ENCODE measurements at places on chromosomes 12 and 14. TPM values are rescaled to one million over a fixed set of nuclear protein-coding genes. Genes with fewer than 3 reads are reported as not detected.

DNA sequence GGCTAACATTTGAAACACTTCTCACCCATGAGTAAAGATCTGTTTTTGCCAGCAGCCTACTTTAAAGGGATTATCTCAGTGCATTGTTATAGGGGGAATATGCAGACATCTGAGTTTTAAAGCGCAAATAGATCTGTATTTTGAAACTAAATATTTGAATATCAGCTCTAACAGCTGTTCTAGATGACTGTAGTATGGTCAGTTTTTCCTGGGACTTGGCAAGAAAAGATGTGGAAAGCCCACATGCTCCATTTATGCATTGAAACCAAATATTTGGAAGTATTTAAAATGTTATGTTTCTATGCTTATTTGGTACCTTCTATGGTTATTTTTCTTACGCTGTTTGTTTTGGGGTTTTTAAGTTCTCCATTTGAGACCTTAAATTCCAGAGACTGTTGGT is 41.7 kb downstream of the RIC8B start:
- no peak for DNase-seq
- no peak overlapping the region for H3K27ac ChIP-seq

- H3K27me3 ChIP-seq = no peaks in the 10 kb centered on the region
- peaks cover 36% of the 10 kb centered on the region for H3K4me1 ChIP-seq
- DNase-seq = peak; percentile 60
These were observed 913.5 kb downstream of the VRK1 start for GRCh38 chr14:97710726-97711125.

DNA sequence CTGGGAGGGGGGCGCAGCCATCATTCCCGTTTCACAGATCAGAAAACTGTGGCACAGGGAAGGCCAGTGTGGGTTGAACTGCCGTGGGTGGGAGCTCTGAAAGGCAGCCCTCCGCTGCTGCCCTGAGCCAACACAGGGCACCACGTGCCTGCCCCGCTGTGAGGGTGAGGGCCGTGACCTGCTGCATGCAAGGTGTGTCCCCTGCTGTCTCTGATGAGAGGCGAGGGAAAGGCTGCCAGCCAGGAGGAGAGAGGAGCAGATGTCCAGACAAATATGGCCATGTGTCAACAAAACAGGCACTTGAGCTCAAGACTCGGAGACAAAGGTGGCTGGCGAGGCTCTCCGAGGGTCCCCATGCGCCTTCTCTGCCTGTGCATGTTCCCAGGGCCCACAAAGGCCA is 108.8 kb downstream of the RBM19 start:
- H3K27ac ChIP-seq = no peak overlapping the region
- DNase-seq = no peak
- no peak overlapping the region for H3K4me3 ChIP-seq
- H3K27me3 ChIP-seq = no peaks in the 10 kb centered on the region
- H3K4me1 ChIP-seq = no peaks in the 10 kb centered on the region

- peak; percentile 34 for DNase-seq
- H3K4me1 ChIP-seq = no peaks in the 10 kb centered on the region
- no peaks in the 10 kb centered on the region for H3K36me3 ChIP-seq
These were observed 1007.0 kb upstream of the LRFN5 start for GRCh38 chr14:40599725-40600124.

ALG10B gene
- total RNA-seq = 9.4 TPM

DNA sequence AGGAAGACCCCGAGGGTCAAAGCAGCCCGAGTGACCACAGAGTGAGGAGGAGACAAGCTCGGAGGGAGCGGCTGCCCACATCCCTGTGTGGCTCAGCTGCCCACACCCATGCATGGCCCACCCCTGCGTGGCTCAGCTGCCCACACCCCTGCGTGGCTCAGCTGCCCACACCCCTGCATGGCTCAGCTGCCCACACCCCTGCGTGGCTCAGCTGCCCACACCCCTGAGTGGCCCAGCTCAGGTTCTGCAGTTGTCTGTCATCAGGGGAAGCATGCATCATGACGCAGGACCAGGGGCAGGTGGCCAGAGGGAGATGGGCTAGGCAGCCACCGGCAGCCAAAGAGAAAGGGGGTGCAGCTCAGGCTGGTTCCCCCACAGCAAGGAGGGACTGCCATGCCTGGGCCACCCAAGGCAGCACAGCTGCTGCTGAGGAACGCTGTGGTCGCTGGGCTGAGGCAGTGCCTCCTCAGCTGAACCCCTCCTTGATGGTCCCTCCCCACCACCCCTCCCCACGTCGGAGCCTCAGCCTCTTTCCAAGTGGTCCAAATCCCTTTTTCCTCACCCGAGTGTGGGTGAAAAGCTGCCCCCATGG is 33.3 kb upstream of the NUDT14 start:
- no peak overlapping the region for H3K27ac ChIP-seq
- no peak overlapping the region for H3K4me3 ChIP-seq
- H3K27me3 ChIP-seq = no peaks in the 10 kb centered on the region
- H3K36me3 ChIP-seq = no peaks in the 10 kb centered on the region
- H3K4me1 ChIP-seq = no peaks in the 10 kb centered on the region

FBXW8 gene
- 12.1 TPM for total RNA-seq

PAWR gene
- total RNA-seq = 141 TPM

ARHGDIB gene
- 10.4 TPM for total RNA-seq

GRCh38 chr14:100472094-100472455 is 115.1 kb downstream of the BEGAIN start:
- no peaks in the 10 kb centered on the region for H3K36me3 ChIP-seq
- no peak overlapping the region for H3K4me3 ChIP-seq
- H3K27ac ChIP-seq = peak overlapping the region; percentile 44
- H3K4me1 ChIP-seq = peaks cover 36% of the 10 kb centered on the region
- no peak for DNase-seq

GRCh38 chr14:104219731-104220214 is 81.4 kb downstream of the KIF26A start:
- H3K36me3 ChIP-seq = no peaks in the 10 kb centered on the region
- no peak for DNase-seq
- H3K4me1 ChIP-seq = no peaks in the 10 kb centered on the region
- no peak overlapping the region for H3K4me3 ChIP-seq
- H3K27ac ChIP-seq = no peak overlapping the region
- H3K27me3 ChIP-seq = peaks cover 35% of the 10 kb centered on the region

DNA sequence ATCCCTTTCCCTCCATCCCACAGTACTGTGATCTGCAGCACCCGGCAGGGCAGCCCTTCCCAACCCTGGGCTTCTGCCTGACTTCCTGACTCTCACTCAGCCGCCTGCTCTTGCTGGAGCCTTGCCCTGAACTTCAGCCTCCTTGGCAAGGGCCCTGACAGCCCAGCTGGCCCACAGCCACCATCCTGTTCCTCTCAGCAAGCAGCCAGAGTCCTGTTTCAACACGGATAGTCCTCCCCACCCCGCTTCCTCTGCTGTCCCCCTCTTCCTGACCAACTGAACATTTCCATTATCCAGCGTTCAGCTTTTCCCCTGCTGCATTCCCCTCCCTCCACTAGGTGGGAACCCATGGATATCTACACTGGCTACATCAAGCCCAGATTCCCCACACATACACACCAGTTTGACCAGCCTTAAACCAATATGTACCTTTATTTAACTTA is 74.0 kb upstream of the MDM1 start:
- H3K4me1 ChIP-seq = peaks cover 23% of the 10 kb centered on the region
- H3K36me3 ChIP-seq = no peaks in the 10 kb centered on the region
- DNase-seq = peak; percentile 75
- H3K4me3 ChIP-seq = no peak overlapping the region
- no peaks in the 10 kb centered on the region for H3K27me3 ChIP-seq

DNA sequence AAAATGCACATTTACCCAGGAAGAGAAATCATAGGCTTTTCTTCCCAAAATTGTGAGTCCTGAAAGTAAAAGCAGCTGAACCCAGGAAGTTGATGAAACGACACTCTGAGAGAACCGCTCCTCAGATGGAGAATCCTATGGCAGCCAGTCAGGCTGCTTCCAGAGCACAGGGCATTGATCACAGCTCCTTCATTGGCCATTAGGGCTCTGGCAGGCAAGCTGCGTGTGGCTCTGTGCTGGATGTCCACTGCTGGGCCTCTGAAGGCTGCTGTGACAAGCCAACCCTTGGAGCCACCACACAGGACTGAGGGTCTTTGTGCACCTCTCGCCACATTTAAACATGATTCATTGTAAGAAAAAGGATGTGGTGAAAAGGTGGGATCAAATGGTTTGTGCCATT is 89.4 kb downstream of the EXOC5 start:
- peaks cover 93% of the 10 kb centered on the region for H3K27me3 ChIP-seq
- no peaks in the 10 kb centered on the region for H3K36me3 ChIP-seq
- H3K4me3 ChIP-seq = no peak overlapping the region
- no peak for DNase-seq
- H3K27ac ChIP-seq = no peak overlapping the region

MYO1A gene
- total RNA-seq = not detected

DNA sequence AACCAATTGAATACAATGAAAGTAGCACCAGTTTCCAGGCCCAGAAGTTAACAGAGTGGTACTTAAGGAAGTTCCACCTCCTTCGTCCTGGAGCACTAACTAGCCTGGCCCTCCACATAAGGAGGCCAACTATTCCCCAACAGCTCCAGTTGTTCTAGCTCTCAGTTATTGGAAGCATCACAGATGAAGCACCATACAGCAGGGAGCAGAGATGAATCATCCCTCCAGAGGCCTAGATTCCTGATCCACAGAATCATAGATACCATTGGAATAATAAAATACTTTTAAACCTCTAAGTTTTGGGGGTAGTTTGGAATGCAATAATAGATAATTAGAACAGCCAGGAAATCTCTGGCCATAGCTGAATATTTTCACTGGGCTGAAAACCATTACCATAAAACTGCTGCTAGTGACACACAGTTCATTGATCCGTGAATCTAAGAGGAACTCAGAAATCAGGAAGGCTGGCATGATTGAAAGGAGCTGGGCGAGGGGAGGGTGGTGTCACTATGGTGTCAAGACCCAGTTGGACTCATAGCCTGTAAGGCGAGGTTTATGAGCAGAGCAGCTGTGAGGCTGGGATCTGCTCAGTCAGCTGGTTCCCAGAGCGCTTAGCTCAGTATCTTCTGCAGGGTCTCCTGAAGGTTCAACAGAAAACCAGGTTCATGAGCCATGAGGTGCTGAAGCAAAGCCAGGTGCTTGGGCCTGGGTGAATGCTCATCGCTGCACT is 371.4 kb upstream of the TMTC1 start:
- no peak overlapping the region for H3K4me3 ChIP-seq
- H3K27ac ChIP-seq = no peak overlapping the region
- H3K36me3 ChIP-seq = no peaks in the 10 kb centered on the region
- no peak for DNase-seq
- H3K27me3 ChIP-seq = no peaks in the 10 kb centered on the region

GRCh38 chr12:84807249-84807648 is 105.3 kb downstream of the SLC6A15 start:
- peak overlapping the region; percentile 54 for H3K27ac ChIP-seq
- DNase-seq = peak; percentile 74

DNA sequence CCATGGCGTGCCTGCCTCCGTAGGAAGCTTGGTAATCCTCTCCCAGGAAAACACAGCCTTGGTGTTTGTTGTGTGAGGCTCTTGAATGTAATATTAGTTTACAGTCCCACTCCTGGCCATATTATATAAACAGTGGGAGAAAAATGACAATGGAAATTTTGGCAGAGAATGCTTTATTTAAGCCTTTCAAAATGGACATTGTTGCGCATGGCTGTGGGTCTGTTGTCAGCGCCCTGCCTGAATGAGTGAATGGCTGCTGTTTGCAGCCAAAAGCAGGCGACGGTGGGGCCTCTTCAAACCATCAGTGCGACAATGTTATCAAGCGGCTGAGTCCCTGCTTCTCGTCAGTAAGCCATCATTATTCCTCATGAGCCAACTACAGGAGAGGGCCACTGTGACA is 201.8 kb upstream of the RMST start:
- H3K27me3 ChIP-seq = peaks cover 13% of the 10 kb centered on the region
- H3K27ac ChIP-seq = no peak overlapping the region
- H3K36me3 ChIP-seq = no peaks in the 10 kb centered on the region
- H3K4me1 ChIP-seq = no peaks in the 10 kb centered on the region
- DNase-seq = no peak
- no peak overlapping the region for H3K4me3 ChIP-seq
